ENCODE measurements at places on chromosomes 16 and 17. TPM values are rescaled to one million over a fixed set of nuclear protein-coding genes. Genes with fewer than 3 reads are reported as not detected.

DNA sequence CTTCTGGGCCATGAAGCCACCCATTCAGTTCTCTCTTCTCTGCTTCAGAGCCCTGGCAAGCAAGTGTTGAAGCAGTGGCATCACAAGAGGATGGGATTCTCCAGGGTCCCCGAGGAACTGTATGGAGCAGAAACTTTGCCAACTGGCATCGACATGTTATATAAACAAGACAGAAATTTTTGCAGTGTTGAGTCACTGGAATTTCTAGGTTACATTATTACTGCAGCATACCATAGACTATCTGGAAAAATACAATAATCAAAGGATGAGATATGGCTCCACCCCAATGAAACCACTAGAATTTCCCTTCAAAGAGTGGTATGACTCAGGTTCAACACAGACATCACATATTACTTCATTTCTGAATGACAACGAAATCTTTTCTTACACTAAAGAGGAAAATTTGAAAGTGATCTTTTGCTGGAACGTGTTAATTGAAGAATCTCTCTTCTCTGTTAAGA, 343.0 kb upstream of the DYNLRB2 start:
- DNase-seq, result peak; percentile 78

DNA sequence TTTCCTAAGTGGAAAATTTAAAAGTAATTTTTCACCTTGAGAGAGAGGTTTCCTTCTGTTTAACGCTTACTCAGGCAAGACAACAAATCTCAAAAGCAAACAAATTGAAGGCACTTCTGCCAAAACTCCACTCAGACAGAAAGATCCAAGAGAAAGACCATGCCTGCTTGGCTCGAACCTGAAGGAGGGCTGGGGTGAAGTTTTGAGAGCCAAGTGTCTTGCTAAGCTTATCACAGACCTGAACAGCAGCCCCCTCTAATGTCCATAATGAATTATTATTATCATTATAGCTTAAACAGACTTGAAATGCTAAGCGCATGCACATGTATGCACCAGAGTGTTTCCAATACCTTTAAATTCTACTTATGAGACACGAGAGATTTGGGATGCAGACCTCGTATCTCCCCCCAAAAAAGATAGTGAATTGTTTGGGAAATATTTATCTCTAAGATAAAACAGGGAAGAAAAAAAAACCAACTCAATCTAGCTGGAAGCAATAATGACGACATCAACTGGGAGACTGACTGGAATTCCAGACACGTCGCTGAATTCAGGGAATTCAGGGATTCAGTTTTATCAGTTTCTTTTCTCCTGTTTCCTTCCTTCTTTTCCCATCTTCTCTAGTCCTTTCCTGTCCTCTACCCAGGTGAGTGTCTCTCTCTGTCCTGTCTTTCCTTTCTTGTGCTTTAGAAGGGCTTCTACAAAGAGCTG, 473.2 kb downstream of the RBFOX1 start:
- no peak for DNase-seq

VTN gene
- not detected for polyA plus RNA-seq

WFIKKN2 gene
- not detected for polyA plus RNA-seq

DNA sequence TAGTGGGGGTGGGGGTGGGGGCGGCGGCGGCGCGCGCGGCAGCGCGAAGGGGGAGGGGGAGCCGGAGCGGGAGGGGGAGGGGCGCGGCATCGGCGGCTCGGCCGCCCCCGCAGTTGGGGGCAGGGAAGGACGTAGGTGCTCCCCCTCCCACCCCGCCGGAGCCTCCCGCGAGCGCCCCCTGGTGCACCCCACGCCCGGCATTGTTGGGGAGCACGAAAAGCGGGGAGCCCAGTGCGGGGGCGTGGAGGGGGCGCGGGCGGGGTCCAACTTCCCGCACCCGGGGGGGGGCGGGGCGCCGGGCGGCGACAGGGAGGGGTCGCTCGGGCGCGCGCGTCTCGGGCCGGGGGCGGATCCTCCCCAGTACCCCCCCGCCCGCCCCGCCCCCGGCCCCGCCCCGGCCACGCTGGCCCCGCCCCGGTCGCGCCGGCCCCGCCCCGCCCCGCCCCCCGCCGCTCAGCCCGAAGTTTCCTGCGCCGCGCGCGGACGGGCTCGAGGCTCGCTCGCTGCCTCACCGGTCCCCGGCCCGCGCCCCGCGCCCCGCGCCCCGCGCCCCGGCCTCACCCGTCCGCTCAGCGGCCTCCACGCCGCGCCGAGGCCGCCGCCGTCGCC, at the start of gene CACNA1H:
Gene CACNA1H (plus strand): TSS at position 456 of the 609 bp plus-strand sequence. CDS start 632 bp downstream, outside the sequence.
- no peak for DNase-seq

SLFN12L gene
- polyA plus RNA-seq, result 0.09 TPM

- no peak for DNase-seq
Measured at GRCh38 chr16:71258372-71258771, 27.9 kb upstream of the HYDIN start.

CTRB1 gene
- polyA plus RNA-seq, result not detected

KRTAP2-3 gene
- 21.3 TPM for polyA plus RNA-seq

- DNase-seq, result no peak
Measured at GRCh38 chr16:88772871-88773811, 11.9 kb downstream of the PIEZO1 start.

GRCh38 chr16:14405611-14406537, 224.2 kb downstream of the PARN start:
- DNase-seq, result no peak

HOXB13 gene
- not detected for polyA plus RNA-seq

- no peak for DNase-seq
Measured at GRCh38 chr16:73383195-73383987, 335.5 kb upstream of the ZFHX3 start.

GRCh38 chr17:83161298-83162034, 82.1 kb downstream of the METRNL start:
- no peak for DNase-seq

DNA sequence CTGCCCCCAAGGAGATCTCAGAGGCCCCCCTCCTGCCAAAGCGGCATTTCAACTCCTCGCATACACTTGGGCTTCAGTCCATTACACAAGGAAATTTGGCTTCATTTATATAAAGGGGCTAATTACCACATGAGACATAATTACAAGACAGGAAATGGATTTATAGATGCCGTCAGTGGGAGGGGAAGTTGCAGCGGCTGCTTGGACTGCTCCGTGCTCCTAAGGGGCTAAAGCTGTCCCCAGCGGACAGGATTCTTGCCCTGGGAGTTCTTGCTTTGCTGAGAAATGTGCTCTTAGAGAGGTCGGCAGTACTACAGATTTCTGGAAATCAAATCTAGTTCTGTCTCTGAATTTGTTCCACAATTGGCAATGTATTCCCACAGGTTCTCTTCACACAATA, 57.2 kb upstream of the NLK start:
- no peak for DNase-seq

DNA sequence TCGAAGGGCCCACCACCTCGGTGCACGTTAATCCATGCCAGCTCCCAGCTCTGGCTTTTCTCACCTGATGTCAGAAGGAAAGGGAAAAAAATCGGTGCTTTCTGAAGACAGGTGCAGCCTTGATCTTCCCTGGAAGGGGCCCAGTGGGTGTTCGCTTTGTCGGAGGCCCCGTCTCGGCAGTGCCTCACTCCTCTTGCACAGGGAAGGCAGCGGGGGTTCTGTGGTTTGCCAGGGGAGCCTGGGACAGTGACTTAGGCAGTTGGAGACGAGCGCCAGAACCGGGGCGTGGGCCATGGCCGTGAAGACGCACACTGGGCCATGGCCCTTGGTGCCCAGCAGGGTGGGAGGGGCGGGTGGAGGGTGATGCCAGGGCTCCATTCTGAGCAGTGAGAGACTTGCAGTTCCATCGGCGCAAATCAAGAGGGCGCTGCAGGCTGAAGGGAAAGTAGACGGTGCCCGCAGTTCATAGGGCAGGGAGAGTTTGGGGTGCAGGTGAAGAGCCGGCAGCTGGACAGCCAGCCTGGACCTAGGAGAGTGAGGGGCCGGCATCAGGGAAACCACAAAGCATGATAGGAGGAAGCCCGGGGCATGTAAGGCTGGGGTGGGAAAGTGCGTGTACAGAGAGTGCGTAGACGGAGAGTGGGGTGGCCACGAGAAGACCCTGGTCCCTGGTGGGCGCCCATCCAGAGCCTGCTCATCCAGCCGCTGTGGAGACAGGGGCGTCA, 101.3 kb upstream of the CHMP6 start:
- no peak for DNase-seq

WDR81 gene
- polyA plus RNA-seq, result 7.3 TPM

DNA sequence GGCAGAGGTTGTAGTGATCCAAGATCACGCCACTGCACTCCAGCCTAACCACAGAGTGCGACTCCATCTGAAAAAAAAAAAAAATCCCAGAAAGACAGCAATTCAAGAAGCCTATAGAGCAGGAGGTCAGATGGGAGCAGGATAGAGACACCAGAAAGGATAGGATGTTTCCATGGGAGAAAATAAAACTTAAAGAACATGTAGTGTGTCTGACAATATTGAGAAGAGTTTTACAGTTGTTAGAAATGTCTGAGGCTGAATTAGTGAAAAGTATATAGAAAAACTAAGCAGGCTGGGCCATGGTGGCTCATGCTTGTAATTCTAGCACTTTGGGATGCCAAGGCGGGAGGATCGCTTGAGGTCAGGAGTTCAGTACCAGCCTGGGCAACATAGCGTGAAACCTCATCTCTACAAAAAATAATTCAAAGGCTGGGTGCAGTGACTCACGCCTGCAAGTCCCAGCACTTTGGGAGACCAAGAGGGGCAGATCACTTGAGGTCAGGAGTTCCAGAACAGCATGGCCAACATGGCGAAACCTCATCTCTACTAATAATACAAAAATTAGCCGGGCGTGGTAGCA, 15.3 kb upstream of the TRIM37 start:
- no peak for DNase-seq

DNA sequence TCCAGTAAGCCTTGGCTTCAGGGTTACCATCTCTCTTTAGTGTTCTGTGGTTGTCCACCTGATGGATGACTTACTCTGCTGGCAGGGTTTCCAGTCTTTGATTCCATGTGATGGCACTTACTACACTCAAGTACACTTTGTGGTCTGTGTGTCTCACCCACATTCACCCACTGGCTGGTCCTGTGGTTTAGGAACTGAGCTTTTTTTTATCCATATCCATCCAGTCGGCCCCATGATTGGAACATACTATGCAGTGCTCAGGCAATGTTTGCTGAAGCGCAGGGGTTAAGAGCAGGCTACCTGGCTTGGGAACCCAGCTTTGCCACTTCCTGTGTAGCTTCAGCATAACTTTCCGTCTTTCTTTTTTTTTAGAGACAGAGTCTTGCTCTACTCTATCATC, 2.8 kb upstream of the FUS start:
- no peak for DNase-seq

GRCh38 chr16:1163567-1164055, 10.7 kb downstream of the CACNA1H start:
- no peak for DNase-seq

- no peak for DNase-seq
Measured at GRCh38 chr16:31868691-31869167, 4.9 kb upstream of the ZNF267 start.

KRTAP16-1 gene
- polyA plus RNA-seq, result not detected

MC1R gene
- polyA plus RNA-seq, result 1.9 TPM

DNA sequence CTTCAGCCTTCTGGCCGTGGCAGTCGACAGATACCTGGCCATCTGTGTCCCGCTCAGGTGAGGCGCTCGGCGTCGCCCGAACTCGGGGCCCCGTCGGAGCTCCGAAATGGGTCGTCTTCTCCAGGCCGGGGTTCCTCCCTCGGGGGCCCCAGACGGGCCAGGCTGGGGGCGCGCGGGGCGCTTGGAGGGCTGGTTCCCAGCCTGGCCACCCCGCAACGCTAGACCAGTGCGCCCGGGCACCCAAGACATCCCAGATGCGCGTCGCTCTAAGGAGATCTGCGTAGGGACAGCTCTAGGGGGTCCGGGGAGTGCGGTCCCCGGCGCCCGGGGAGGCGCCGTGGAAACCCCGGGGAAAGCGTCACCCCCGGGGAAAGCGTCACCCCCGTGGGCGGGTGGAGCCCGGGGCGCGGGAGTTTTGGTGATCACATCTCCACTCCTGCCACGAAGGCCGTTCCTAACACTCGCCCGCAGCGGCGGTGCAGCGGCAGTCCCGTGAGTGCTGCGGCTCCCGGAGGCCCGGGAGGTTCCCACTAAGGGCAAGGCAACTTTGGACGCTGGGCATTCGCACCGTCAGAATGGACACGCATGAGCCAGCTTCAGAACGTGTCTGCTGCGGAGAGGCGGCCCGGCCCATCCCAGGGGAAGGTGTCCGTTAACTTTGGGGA, 729 bp downstream of the ADORA2B start:
- DNase-seq, result no peak

CES1 gene
- 0.11 TPM for polyA plus RNA-seq

DNA sequence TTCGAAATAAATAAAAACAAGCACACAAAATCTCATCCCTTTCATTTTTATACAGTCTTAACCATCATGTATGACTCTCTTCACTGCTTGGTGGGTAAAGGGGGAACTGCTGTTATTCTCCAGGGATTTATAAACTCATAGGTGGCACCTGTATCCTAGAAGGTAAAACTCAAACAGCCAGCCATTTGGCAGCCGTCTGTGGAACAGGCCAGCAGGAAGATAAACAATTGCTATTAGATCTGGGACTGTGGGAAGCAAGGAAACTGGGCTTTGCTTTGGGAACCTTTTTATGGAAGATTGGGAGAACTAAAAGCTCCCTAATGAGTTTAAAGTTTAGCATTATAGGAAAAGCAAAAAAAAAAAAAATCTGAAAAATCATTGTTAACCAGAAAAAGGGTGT, 126.0 kb downstream of the TANGO6 start:
- DNase-seq, result no peak
